ENCODE measurements at places on chromosomes 16 and 17.
A peak's percentile ranks its signal among the peaks of the same experiment; 100 is the strongest.

DNA sequence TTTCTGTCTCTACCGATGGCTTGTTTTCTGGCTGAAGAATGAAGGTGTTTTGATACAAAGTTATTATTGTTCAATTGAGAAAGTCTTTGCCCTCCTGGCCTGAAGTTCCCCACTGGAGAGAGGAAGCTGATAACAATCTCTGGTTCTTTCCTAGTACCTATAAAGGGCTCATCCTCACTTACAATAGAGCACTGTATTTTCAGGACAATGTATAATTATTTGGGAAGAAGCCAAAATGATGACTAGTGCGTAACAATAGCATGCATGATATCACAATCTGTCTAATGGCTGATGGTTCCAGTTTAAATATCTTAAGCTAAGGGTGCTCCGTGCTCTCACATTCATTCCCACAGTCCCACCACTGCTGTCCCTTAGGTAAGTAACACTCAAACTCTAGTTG lies 230.7 kb downstream of the IRX3 start:
- DNase-seq = no peak

- peak; percentile 9 for DNase-seq
These were observed 4.1 kb upstream of the CDH3 start for GRCh38 chr16:68640972-68641371.

DNA sequence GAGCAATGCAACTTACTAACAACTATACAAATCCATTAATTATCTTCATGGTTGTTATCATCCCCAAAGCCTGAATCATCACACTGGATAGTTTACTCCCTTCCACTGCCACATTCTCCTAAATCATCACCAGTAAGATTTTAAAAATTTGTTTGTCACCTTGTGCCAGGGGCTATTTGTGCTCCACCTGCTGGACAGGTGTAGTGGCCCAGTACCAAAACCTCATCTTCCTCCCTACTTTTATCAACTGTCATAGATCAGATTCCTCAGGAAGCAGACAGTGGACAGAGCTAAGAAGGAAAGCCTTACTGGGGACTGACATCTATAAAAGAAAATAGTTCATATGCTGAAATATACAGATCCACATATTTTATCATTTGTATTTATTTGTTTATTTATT lies 280.4 kb downstream of the CDH11 start:
- DNase-seq = no peak

DNA sequence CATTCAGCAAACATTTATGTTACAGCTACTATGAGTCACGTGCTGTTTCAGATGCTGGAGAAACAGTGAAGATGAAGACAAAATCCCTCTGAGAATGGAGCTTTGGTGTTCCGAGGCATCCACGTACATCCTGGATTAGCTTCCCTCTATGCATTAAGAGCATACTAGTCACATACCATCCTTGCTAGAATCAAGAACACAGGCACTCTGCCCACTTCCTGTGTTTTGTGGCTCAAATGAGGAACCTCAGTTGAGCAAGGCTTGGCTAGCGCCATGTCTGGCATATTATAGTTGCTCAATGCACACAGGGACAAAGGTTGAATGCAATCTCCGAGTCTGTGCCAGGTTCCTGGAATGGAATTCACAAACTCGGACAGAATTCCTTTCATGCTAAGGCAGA lies 297.5 kb downstream of the XYLT1 start:
- DNase-seq = no peak

DNA sequence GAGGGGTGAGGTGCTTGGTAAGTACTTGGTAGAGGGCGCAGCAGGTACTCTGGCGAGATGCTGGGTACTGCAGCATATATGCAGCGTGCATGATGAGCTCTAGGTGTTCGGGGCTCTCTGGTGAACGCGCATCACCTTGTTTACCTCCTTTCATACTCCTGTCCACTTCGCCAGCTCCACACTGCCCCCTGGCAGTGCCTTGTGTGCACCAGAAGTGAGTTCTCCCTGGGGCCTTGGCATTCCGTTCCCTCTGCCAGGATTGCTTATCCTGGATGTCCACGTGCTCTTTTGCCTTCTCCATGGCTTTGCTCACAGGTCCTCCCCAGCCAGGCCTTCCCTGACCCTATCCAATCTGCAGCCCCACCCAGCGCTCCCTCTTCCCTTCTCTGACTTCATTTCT lies 154.2 kb downstream of the MRM1 start:
- peak; percentile 15 for DNase-seq

DNA sequence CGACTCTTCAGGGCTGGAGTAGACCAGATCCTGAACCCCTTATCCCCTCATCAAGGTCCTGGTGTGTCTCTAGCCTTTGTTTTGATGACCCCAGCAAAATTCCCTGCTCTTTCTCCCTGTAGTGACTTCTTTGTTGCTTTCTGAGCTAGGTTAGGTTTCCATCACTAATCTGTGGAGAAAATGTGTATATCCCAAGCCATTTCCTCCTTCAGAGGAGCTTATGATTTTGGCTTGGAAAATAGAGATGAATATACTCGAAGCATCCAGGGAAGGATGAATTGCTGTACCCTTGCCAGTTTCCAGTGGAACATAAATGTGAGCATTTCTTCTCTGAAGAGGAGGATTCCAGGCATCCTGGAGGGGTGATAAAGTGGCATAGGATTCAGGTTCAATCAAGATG lies 55.8 kb downstream of the KSR1 start:
- DNase-seq = no peak
